CD4-positive, alpha-beta T cell treated with Interleukin-15 for 4 hours (primary cell): ENCODE measurements at places on chromosomes 7 and 10.
A peak's percentile ranks its signal among the peaks of the same experiment; 100 is the strongest.

DNA sequence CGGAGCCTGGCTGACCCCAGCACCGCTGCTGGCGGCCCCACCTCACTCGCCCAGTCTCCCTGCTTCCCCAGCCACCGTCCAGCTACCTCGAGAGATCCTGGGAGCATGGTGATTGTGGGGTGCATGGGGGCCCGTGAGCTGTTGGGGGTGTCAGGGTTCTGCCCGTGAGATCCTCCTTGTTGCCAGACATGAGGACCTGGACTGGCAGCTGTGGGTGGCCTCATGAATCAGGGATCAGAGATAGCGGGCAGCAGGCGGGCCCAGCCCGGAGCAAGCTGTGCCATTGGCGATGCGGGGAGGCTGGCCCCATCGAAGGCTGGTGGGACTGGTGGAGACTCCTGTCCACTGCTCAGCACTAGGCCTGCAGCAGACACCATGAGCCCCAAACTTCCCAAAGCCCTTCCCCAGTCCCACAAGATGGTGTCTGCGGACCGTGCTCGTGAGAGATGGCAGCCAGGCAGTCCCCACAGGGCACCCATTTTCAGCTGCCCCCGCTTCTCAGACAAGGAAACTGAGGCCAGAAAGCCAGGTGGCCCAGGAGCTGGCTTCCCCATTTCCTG lies 75.6 kb downstream of the LHPP start:
- DNase-seq: no peak

- no peak for DNase-seq
These were observed 40.0 kb upstream of the INSIG1 start for GRCh38 chr7:155257482-155258225.

- DNase-seq: no peak
These were observed 66.6 kb upstream of the CPXM2 start for GRCh38 chr10:123958241-123958640.

DNA sequence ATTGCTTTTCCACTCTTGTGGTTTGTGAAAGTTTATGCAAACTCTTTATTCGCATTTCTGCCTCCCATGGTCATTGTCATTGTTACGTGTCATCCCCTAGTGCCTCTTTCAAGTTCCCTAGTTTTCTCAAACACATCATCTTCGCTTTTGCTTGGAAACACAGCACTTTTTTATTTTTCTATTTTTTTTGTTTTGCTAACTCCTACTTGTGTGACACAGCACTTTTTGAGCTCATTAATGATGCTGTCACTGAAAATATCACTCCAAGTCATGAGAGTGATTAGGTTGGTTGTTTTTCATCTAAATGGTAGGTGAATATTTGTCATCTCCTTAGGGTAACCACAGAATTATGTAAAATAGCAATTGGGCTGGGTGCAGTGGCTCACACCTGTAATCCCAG lies 8.5 kb upstream of the STX1A start:
- no peak for DNase-seq

- DNase-seq: no peak
These were observed 81.2 kb downstream of the GRK5 start for GRCh38 chr10:119288574-119289001.

DNA sequence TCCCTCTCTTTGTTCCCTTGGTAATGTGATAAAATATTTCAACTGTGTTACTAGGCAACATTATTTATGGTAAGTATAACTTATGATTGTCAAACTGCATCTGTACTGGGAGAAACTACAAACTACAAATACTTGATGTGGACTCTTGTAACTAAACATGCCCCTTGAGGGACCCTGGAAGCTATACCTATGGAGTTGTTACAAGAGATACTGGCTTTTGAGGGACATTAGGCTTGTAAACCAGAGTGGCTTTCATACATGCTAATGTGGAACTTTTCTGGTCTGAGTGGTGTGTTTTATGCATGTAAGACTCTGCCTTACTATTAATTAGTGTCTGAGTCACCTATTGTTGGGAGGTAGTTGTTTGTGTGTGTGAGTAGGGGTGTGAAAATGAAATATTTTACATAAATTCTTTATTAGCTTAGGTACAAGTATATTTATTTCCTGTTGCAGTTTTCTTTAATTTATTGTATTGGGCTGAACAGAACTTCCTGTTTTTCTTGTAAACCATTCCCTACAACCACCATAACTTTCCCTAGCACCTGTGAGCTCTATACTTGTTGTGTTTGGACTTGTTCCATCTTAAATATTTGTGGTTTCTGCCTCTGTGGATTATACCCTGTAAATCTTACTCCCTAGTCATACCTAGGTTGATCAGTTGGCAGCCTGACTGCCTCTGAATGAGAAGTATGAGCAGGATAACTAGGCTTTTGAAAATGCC lies 49.8 kb downstream of the STK31 start:
- DNase-seq: no peak

GRCh38 chr7:38775506-38776175 lies 133.3 kb downstream of the VPS41 start:
- DNase-seq: no peak

GRCh38 chr7:78924581-78924980 lies 528.9 kb downstream of the MAGI2 start:
- no peak for DNase-seq

GRCh38 chr7:94655126-94655847 lies 646 bp downstream of the SGCE start:
- DNase-seq: no peak

DNA sequence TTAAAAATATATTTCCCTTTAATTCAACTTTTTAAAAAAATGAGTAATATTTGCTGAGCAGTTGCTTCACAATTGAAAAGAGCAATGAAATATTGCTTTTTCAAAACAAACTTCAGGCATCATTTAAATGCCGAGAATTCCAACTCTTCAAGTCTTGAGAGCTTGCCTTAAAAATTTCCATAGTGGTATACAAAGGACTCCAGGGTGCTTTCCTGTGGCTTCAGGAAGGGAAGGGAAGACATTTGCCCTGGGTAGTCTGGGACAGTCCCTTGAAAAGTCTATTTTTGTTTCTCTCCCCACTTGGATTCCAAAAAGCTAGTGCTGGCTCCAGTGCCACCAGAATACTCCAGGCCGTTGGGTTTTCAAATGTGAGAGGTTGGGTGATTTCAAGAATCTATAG lies 71.7 kb downstream of the HYCC1 start:
- DNase-seq: no peak

GRCh38 chr10:24737001-24737400 lies 13.3 kb upstream of the ARHGAP21 start:
- DNase-seq: no peak

GRCh38 chr7:5231811-5232484 lies 41.9 kb downstream of the WIPI2 start:
- DNase-seq: no peak

GRCh38 chr10:104630731-104631130 lies 10.4 kb upstream of the SORCS3 start:
- no peak for DNase-seq

GRCh38 chr10:72779874-72780273 lies 87.9 kb downstream of the MCU start:
- DNase-seq: no peak

DNA sequence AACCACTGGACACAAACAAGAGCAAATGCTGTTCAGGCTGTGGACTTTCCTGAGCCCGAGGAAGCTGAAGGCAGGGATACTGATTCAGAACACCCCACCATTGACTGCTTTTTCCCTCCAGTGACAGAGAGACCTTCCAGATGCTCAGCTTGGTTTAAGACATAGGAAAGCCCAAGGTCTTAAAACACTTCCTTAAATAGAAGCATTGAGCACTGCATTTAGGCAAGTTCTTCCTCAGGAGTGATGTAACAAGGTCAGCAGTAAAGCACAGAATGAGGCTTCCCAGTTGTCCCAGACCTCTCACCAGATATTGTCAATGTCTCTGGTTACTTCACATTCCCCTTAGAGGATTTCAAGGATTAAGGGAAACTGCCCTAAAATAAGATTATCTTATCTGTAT lies 19.6 kb upstream of the CDCA7L start:
- no peak for DNase-seq

- DNase-seq: no peak
These were observed 180.3 kb upstream of the GRB10 start for GRCh38 chr7:50962962-50963374.

DNA sequence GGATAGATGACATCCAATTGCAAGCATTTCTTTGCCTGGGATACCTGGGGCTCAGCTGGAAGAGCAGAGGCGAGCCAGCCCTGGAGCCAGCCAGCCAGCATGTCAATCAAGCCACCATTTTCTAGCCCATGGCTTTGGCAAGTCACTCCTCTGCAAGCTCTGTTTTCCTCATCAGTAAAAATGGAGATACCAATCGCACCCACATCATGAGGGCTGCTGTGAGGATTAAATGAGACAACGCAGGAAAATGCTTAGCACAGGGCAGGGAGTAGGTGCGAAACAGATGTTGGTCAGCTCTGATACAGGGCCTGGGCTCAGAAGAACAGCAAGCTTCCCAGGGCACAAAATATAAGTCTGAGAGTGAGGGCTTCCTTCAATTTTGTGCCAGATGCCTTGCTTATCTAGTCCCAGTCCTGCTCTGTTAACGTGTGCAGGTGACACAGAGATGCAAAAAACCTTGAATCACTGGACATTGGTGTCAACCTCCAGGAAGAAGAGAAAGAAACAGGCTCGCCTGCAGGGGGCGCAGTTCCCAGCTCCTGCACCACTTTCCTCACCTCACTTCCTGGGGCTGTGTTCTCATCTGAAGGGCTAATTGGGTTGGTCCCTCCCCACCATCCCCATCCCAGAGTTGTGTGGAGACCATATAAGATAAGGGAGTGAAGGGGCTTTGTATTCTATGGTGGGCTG lies 72.8 kb upstream of the CACUL1 start:
- no peak for DNase-seq

DNA sequence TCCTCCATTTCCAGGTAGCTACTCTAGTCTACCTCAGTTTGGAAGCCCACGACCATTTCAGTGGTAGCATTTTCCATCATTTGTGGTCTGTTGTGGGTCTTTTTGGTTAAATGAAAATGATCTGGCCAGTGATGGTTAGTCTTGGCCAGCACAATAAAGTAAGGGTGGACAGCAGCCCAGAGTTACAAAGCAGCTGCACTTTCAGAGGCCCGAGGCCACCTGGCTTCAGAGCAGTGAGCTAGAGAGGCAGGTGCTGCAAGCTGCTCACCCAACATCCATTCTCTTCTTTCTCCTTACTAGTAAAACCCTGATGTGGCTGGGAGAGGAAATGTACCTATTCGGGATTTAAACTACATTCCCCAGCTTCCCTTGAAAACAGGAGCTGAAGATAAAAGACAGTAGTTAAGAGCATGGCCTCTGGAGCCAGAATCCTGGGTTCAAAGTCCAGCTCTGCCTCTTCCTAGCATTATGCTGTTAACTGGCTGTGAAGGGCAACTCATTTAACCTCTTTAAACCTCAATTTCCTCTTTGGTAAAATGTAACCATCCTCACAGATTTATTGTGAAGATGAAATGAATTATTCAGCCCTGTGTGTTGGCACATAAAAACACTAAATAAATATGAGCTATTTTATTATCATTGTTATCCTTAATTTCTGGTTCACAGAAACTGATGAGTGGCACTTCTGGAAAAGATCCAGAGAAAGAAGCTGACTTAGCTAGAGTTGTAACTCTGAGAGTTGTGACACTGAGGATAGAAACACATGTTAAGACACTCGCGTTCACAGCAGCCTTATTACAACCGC lies 517.4 kb downstream of the PARD3 start:
- DNase-seq: no peak

GRCh38 chr10:113169853-113170460 lies 219.9 kb downstream of the TCF7L2 start:
- DNase-seq: peak; percentile 8

GRCh38 chr7:2761131-2761624 lies 73.2 kb downstream of the AMZ1 start:
- DNase-seq: no peak

DNA sequence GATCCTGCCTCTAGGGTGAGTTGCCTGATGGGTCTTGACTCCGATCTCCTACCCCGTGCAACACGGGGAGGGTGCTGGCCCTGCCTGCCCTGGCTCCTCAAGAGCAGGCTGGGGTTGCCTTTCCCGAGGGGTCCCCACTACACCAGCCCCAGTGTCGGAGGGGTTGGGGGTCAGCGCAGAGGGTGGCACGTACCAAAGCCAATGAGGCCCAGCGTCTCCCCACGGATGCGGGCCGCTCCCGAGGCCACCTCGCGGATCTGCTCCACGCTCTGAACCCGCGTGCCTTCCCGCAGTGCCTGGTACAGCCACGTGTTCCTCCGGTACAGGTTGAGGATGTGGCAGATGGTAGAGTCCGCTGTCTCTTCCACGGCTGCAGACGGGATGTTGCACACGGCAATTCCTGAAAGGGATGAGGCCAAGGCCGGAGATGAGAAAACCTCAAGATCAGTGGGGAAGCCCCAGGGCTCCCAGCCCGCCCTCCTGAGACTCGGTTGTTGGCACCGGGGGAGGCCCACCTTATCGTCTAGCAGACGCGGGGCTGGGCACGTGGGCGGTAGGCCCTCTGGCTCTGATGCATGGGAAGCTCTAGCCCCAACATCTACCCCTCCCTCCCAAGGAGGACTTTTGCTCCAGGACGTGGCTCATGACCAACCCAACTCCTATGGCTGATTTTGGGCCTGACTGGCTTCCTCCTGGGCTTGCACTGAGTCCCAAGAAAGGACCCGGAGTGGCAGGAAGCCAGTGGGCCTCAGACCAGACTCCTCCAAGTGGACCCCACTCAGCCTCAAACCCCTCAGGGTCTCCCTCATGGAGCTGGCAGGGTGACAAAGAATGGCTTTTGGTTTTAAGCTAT lies 56.1 kb downstream of the ZRANB1 start:
- no peak for DNase-seq

GRCh38 chr10:35172574-35172973 lies 45.9 kb downstream of the CREM start:
- no peak for DNase-seq

GRCh38 chr7:73613954-73614735 lies 10.2 kb downstream of the MLXIPL start:
- no peak for DNase-seq

DNA sequence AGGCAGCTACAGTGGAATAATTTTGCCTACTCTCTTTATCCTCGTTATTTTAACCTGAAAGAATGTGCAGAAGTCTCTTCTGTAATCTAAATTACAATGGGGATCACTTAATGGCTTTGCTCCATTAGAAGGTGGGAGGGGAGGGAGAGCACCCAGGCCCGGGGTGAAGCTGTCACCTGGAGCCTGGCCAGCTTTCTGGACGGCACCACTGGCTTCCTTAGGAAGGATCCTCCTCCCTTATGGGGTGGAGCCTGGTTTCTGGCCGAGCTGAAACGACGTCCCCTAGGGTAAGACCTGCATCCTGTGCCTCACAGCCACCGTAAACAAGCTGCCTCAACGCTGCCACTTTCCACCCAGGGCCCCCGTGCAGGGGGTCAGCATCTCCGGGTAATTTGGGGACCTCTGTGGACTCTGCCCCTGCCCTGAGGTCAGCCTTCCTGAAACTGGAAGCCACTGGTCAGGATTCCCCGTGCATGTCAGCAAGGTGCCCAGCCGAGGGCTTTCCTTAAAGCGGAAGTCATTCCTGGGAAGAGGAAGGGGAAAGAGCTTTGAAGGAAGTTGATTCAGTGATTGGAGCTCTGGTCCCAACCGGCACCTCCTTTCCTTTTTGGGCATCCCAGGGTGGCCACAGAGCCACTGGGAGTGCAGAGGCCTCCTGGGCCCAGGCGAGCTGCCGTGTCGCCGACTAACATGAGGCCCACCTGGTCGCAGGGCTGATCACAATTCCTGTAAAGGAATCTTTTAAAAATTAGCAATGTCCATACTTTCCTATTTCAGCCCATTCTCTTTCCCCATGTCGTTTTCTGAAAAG lies 569.1 kb downstream of the DNAJB6 start:
- no peak for DNase-seq
